Activated CD8-positive, alpha-beta T cell treated with anti-CD3 and anti-CD28 coated beads for 36 hours (primary cell): ENCODE measurements at places on chromosomes 3 and 15. TPM values are rescaled to one million over a fixed set of nuclear protein-coding genes. Genes with fewer than 3 reads are reported as not detected.

Gene GP5
- total RNA-seq, result 0.72 TPM

Gene ZXDC
- total RNA-seq, result 29.8 TPM

DNA sequence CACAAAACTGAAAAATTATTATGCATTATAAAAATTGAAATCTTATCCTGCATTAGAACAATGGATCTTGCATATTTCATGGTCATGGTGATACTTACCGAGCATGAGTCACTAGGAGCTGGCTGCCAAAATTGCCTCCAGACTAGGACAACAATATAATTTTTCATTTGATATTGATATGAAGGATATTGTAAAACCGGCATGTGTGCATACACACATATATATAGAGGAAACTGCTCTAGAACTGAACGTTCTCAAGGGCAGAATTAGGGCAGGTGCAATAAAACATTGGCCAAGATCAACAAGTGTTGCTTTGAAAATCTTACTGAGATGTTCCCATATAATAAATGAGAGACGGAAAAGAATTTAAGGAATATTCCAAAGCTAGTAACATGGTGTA, 319.4 kb upstream of the POU1F1 start:
- DNase-seq, result no peak

Gene SLC22A13
- total RNA-seq, result 0.31 TPM

DNA sequence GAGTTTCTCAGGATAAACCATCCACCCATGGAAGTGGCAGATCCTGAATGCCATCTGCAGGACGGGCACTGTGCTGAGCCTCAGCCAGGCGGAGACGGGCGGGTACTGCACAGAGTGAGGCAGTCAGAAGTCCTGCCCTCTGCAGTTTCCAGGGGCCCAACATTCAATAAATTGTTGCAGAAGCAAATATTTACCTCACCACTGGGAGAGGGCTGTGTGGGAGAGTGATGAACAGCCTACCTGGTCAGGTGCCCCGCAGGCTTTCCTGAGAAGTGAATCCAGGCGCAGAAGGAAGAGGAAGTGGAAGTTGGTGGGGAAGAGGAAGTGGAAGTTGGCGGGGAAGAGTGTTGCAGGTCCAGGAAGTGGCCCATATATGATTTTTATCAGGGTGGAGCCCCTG, 100.8 kb downstream of the SLCO3A1 start:
- no peak for DNase-seq

Gene CPNE4
- not detected for total RNA-seq

DNA sequence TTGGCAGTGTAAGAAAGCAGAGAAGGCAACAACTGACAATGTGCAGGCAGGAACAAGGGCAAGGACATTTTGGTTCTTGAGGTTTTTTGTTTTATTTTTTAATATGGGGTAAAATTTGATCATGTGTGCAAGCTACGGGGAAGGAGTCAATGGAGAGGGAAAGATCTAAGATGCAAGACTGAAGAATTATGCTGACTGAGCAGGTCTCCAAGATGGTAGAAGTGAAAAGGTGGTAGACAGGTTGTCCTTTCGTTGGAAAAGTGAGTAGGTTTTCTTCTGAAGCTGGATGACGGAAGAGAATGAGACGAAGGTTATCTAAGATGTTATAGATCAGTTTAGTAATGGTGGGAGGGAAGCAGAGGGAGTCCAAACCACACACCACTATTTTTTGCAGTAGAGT, 4.2 kb downstream of the CD47 start:
- no peak for DNase-seq

DNA sequence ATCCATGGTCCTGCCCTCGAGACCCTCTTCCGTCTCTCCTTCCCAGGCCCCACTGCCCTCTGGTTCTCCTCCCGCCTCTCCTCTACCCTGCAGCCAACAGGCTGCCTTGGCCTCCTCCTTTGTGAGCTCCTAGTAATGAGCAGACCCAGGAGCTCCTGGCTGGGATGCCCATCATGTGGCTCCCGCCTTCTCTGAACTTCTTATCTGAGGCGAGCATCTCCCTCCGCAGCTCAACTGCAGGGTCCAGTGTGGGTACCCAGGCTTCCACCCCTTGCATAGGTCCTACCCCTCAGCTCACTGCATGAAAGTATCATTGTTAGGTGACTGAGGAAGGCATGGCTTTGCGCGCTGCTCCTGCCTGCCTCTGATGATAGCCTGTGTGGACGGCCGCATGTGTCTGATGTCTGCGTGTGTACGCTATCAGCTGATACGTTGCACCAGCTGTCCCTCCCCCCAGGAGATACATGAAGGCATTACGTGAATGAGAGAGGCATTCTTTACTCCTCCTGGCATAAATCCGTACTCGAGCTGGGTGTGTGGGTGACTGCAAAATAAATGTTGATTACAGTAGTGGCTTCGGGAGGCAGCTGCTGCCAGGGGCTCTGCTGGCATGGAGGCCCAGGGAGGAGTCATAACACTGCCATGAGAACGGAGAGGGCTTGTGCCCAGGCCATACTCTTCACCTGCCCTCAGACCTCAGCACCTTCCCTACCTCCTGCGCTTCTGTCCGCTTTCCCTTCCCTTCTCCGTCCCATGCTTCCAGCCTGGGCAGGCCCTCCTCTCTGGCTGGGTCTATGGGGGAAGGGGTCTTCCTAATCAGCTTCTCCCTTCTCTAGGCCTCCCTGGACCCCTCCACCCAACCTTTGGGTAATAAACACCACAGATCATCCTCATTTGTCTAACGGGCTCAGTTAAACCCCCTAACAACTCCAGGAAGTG, 48.8 kb downstream of the ZNF710 start:
- DNase-seq, result no peak

GRCh38 chr3:127734754-127735473, 62.2 kb downstream of the ABTB1 start:
- DNase-seq, result no peak

GRCh38 chr3:193655831-193656433, 62.9 kb downstream of the OPA1 start:
- no peak for DNase-seq

Gene GASK1A
- not detected for total RNA-seq

GRCh38 chr3:99965077-99965476, 147.4 kb downstream of the CMSS1 start:
- DNase-seq, result no peak

DNA sequence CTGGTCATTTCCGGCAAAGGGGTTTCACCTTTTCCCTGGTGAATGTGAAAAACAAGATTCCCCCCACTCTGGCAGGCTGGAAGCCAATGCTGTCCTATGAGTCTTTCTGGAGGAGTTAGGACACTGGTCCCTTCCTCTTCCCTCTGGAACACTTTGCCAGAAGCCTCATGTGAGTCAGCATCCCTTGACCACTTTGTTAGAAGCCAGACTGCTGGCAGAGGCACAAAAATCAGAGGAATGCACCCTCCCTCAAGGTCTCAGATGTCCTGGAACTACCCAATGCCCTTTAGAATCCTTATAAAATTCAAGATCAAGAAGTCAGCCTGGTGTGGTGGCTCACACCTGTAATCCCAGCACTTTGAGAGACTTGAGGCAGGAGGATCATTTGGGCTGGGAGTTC, 26.6 kb downstream of the ITGB5 start:
- DNase-seq, result no peak
